ENCODE measurements at places on chromosomes 4 and X.

DNA sequence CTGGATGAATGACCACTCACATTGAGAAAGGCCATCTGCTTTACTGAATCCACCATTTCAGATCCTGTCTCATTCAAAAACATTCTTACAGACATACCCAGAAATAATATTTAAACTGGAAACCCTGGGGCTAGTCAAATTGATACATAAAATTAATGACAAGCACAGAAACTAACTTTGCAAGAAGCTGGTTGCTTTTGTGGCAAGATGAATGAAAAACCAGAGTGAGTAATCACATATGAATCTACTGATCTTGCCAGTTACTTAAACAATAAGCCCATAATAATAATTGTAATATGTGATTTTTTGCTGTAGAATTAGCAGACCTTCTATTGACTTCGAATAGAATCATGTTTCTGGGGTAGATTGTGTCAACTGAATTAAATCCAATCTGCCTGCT lies 235.1 kb downstream of the PPARGC1A start:
- no peak for DNase-seq

DNA sequence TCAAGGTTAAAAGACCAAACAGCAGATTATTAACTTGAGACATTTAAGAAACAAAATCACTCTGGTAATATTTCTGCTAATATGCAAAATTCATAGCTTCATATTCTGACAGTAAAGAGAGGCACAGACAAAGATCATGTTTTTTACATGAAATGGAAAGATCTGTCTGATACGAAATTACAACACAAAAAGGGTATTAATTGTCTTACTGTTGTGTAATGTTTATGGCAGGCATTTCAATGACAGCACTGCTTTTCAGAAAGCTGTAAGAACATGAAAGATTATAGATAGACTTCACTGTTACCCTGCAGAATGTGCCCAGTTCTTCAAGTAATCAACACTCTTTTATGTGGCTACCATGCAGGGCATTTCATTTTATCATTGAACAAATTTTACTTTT lies 15.4 kb downstream of the DCHS2 start:
- DNase-seq: no peak

DNA sequence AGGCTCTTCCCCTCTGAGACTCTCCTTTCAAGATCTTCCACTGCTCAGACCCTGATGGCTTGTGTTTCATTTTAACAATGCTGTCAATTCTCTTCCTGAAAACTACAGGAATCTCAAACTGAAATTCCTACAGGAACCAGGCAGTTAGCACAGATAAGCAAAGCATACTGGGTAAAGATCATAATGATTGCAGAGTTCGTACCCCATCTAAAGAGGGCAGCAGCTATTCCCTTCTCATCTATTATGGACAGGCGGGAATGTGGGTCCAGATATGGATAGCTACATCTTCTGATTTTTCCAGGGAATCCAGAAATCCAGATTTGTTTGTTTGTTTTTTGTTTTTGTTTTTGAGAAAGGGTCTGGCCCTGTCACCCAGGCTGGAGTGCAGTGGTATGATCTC lies 83.8 kb downstream of the STARD8 start:
- DNase-seq: no peak

- DNase-seq: no peak
Measured at GRCh38 chr4:39305912-39306677, 60.1 kb downstream of the RFC1 start.

GRCh38 chr4:27278615-27279375 lies 418.2 kb downstream of the STIM2 start:
- DNase-seq: no peak

DNA sequence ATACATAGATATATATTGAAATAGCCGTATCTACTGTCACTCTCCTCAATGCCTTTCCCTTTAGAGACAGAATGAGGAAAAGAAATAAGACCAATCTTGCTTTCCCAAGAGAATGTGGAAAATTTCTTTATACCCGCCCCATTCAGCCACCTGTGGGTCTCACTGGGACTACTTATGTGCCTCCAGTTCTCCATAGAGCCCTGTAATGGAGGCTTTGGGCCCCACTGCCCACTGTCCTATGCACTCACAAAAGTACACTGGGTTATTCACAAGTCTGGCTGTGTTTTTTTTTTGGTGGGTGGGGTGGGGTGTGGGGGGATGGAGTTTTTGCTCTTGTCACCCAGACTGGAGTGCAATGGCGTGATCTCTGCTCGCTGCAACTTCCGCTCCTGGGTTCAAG lies 70.4 kb upstream of the ELOVL6 start:
- no peak for DNase-seq

DNA sequence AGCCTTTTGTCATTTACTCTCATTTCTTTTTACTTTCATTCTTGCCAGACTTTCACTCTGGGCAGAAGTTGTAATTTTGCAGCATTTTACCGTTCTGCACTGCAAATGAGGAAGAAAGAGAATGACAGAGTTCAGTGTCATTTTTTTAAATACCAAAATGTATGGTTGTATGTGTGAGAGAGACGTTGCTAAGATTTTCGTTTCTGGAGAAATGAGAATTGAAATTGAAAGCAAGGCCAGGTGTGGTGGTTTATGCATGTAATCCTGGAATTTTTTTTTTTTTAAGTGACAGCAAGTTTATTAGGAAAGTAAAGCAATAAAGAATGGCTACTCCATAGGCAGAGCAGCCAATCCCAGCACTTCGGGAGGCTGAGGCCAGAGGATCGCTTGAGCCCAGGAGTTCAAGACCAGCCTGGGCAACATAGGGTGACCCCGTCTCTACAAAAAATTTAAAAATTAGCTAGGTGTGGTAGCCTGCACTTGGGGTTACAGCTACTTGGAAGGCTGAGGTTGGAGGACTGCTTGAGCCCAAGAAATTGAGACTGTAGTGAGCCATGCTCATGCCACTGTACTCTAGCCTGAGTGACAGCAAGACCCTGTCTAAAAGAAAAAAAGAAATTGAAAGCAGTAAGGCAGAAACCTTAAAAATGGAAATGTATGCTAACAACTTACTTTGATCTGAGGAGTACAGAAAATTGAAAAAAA lies 12.9 kb downstream of the DCK start:
- no peak for DNase-seq

- no peak for DNase-seq
Measured at GRCh38 chr4:81632581-81633299, 161.0 kb upstream of the RASGEF1B start.

- no peak for DNase-seq
Measured at GRCh38 chr4:85358831-85359230, 116.1 kb upstream of the ARHGAP24 start.

- no peak for DNase-seq
Measured at GRCh38 chr4:48877827-48878535, 28.6 kb downstream of the OCIAD2 start.

DNA sequence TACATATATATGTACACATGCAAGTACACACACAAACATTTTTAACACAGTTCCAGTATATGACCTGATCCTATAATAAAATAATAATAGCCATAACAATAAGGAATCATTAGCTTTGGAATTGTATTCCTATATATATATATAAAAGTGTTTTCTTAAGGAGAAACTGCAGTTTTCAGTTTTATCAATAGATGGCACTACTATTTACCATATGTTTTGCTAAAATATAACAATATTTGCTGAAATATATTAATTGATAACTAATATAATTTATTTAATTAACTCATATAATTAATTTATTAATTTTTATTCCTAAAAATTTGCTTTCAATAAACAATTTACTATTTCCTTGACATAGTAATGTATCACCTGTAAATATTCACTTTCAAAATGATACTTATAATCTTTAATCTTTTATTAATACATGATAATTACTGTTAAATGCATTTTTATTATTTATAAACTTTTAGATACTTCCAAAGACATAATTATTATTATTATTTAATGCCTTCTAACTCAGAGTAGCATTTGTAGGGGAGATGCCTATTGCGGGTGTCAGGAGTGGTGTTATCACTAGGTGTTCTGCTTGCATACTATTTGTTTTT lies 599.5 kb downstream of the FSTL5 start:
- DNase-seq: no peak

DNA sequence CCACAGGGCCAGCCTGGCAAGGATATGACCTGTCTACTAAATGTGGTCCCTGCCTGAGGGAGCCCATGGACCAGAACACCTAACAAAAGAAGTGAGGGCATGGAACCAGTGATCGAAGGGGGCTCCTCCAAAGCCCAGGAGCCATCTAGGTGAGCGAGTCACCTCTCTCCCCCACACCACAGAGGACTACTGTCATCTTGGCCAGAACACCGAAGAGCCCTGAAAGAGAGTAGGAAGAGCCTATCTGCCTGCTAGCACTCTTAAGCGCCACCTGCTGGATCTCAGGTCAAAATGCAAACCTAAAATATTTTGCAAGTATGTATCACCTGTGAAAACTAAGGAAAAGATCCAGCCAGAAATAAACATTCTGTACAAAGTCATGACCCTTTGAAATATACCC lies 137.9 kb upstream of the ZXDB start:
- DNase-seq: no peak

DNA sequence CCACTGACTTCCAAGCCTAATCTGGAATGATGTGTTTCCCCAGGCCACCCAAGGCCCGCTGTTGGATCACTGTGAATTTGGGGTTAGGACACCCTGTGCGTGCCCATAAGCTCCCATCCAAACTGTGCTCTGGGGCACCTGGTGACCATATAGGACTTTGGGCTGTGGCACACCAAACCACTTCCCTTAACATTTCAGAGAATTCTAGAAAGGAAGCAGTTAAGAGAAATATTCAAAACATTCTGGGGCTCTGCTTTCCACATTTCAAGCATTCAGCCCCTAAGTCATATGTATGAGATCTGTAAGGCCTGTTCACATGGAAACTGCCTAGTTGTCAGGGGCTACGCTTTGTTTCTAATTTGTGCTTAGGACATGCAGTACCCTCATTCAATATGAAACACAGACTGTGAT lies 14.4 kb downstream of the VGLL1 start:
- DNase-seq: no peak

- no peak for DNase-seq
Measured at GRCh38 chrX:119871245-119871598, 311 bp downstream of the RNF113A start.

- DNase-seq: no peak
Measured at GRCh38 chr4:135838889-135839288, 1637.3 kb upstream of the PABPC4L start.

DNA sequence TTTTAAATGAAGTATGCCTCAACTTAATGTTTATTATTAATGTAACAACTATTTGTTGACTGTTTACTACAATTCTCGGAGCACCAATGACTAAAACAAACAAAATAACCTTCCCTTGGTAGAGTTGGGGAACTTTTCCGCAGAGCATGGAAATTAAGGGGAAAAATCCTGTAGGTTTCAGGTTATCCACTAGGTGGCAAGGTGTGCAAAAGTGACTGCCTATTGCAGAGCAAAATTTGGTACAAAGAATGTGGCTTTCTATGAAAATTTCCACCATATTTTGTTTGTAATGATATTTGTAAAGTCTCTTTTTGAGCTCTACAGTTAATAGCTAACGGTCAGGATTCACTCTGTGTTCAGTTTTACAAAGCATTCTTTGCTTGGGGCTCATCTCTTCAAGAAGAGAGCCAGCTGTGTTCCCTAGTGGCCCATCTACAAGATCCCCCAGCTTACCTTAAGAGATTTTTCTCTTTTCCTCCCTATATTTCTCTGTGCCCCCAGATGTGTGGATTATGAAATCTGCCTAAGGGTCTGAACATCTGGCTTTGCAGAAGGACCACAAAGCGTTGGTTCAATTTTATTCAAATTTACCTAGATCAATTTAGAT lies 61.1 kb downstream of the FBXO8 start:
- DNase-seq: no peak

GRCh38 chr4:41644288-41644914 lies 104.1 kb downstream of the PHOX2B start:
- no peak for DNase-seq

DNA sequence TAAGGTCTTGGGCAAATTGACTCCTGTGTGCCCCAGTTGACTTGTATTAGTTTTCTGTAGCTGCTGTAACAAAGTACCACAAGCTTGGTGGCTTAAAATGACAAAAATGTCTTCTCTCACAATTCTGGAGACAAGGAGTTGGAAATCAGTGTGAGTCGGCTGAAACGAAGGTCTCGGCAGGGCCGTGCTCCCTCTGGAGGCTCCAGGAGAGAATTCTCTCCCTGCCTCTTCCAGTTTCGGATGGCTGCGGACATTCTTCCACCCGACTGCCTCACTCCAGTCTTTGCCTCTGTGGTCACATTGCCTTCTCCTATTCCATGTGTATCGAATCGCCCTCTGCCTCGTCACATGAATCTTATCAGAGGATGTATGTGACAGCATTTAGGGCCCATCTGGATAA lies 66.0 kb upstream of the PHOX2B start:
- peak; percentile 2 for DNase-seq

DNA sequence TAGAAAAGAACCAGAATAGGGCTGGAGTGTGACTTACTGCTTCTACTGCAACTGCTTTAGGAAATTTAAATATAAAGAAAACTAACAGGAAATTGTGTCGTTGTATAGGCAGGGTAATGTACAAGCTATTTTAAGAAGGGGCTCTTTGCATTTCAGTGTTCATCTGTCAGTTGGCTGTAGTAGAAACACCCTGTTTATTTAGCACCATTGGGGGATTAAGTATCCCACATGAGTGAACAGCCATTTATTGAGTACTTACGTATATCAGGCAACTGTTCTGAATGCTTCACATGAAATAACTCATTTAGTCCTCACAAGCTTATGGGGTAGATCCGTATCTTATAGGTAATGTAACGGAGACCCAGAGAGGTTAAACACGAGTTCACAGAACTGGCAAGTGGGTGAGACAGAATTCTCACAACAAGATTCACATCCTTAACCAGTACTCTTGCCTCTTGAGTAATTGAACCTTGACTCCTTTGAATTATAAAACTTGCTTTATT lies 23.9 kb downstream of the STIM2 start:
- DNase-seq: no peak

GRCh38 chr4:183364025-183364424 lies 41.8 kb upstream of the CLDN24 start:
- DNase-seq: no peak

DNA sequence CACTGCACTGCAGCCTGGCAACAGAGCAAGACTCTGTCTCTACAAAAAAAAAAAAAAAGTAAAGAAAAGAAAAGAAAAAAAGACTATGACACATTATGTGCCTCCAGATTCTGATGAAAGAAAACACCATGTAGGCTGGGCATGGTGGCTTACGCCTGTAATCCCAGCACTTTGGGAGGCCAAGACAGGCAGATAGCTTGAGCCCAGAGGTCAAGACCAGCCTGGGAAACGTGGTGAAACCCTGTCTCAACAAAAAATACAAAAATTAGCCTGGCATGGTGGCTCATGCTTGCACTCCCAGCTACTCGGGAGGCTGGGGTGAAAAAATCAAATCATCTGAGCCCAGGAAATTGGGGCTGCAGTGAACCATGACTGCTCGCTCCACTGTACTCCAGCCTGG lies 19.4 kb downstream of the THOC2 start:
- no peak for DNase-seq

DNA sequence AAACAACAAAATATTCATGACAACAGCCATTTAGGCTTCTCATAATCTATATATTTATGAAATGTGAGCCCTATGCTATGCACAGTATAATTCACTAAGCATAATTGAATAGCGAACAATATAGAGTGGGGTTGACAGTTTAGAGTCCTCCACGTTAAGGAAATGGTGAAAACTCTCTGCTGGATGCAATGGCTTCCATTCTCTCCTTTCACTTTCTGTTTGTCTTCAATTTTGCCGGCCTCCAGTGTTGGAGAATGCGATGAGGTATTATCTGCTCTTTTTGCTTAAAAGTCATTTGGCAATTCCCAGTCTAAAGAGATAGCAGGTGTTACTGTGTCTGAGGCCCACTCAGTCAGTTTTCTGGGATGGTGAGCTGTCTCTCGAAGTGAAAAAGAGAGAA lies 52.1 kb downstream of the NPY5R start:
- no peak for DNase-seq

- no peak for DNase-seq
Measured at GRCh38 chr4:134935320-134935719, 733.7 kb upstream of the PABPC4L start.

All from AG04449 (cell line).